ENCODE measurements at places on chromosomes 6 and 20.
A peak's percentile ranks its signal among the peaks of the same experiment; 100 is the strongest.

DNA sequence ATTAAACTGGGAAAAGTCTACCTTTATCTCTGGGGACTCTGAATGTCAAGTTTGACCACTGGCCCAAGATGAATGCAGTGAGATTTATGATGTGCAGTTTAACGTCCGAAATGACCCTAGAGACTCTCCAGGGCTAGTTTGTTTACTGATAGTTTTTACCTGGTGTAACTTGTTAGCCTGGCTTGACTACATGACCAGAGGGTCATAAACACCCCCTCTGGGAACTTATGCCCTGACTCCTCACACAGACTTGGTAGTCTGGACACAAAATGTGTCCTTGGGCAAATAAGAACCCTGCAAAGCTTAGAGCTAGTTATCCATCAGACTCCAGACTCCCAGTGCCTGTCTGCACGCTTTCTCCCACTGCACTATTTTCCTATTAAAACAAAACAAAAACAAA is 606.5 kb downstream of the HACE1 start:
- no peak for DNase-seq

DNA sequence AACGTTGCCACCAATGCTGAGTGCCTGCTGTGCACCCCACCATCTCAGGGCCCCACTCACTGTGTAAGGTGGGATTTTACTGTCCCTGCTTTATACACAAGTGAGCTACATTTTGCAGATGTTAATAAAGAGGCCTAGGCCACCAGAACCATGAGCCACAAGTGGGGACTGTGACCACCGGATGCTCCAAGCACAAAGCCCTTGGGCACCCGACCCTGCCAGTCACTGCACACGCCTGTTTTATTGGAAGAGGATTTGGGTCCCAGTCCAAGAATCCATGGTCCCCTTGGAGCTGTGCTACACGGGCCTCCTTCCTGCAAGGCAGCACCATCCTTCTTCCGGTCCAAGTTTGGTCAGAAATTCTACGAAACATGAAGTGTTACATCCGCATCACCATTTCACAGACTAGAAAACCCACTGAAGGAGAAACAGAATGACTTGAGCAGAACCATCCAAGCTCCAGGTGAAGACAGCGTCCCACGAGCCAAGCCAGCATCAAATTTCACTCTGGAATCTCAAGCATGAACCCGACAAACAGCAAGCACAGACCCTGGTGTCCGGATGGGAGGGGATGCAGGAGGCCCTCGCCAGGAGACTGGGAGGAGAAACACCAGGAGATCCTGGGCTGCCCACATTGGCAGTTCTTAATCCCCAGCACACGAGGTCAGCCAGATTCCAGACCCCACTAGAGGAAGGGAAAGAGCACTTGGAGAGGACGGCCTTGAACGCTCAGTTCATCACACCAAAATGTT is 226.9 kb downstream of the DLL1 start:
- DNase-seq = no peak

- no peak for DNase-seq
Observed at GRCh38 chr6:3438190-3439167, 18.4 kb downstream of the SLC22A23 start.

- DNase-seq = no peak
Observed at GRCh38 chr6:64983089-64983488, 723.9 kb downstream of the EYS start.

- no peak for DNase-seq
Observed at GRCh38 chr6:139625081-139625939, 250.9 kb upstream of the CITED2 start.

GRCh38 chr6:109358204-109358603 is 24.1 kb downstream of the CD164 start:
- no peak for DNase-seq

DNA sequence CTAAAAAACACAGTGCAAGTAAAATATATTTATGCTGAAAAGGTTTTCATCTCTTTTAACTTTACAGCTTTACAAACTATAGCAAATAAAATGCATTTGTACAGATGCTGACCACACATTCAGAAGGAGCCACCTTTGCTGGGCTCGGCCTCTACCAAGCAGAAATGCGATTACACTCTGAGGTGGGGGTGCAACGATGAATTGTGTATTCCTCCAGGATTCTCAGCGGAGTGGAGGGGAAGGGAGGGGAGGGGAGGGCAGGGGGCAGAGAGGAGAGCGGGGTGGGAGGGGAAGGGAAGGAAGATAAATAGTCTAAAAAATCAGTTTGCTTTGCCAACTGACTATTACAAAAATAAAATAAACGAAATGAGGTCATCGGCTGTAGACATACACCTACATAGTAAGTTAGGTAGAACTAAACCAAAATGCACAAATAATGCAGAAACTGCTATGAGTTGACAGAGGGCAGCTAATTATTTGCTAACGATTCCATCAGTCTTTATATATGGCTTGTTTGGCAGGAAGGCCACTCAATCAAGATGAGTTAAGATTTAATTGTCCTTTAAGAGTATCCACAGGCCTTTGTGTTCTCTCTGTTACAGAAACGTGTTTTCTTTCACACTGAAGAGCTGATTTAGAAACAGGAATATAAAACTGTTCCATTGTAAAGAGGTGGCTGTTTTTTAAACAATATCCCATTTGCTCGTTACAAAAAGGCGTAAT is 90.1 kb downstream of the TAF4 start:
- no peak for DNase-seq

GRCh38 chr6:141451181-141451510 is 681.6 kb upstream of the GJE1 start:
- no peak for DNase-seq

GRCh38 chr6:163943607-163944385 is 529.3 kb downstream of the QKI start:
- peak; percentile 58 for DNase-seq

DNA sequence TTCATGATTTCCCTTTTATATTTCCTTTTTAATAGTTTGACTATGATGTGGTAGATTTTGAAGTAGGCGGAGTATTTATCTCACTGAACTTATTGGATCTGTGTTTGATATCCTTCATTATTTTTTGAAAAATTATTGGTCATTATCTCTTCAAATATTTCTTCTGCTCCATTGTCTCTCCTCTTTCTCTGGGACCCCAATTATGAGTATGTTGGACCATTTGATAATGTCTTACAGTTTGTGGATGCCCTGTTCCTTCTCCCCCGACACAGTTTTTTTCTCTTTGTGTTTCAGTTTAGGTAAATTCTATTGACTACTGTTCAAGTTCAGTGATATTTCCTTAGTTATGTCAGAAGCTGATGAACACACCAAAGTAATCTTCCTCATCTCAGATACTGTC is 49.4 kb upstream of the COL10A1 start:
- DNase-seq = no peak

GRCh38 chr6:32785781-32786533 is 22.6 kb upstream of the HLA-DQB2 start:
- DNase-seq = peak; percentile 41

DNA sequence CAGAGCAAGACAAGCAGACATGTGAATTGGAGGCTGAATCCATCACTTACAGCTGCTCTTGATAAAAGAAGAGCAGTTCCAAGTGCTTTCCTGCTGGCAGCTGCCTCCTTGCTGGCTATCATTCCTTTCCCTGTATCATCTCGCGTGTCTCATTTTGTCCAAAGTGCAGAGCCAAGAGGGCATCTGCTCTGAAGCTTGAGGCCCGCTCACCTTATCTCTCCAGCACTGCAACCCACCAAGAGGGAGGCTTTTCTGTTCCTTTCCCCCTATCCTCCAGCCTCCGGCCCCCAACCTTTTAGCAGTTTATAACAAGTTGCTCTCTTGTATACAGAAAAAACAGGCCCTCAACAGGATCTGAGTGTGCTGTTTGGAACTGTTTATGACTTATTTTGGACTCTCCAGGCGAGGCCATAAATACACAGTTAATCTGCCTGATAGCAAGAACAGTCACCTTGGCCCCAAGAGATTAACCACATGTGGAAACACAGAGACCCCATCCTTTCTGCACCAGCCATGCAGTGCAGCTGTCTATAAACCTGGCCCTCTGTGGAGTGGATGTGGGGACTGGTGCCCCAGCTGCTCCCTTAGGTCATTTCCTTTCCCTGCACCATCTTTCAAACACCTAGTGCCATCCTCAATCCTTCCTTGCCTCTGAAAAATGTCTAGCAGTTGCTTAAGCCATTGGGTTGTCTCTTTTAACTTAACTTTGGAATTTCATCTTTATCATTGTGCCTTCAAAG is 172.5 kb upstream of the FERMT1 start:
- DNase-seq = peak; percentile 1

DNA sequence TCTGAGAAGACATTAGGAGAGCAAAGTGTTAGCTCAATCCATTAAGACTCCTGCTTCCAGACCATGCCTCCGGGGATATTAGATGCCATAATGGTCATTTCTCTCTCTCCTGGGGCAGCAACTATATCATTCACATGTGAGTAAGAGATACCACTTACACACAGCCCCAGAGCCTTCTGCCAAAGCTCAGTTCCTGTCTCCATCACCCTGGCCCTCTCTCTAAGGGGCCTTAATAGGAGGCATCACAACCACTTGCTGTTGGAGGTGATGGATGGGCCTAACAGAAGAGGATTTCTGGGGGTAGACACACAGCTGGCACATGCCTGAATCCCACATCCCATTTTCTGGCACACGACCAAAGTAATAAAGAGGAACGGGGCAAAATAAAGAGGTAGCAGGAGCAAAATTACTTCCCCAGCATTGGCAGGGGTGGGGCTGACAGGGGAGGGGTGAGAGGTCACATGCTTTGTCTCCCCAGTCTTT is 34.0 kb upstream of the VSTM2L start:
- DNase-seq = no peak

- no peak for DNase-seq
Observed at GRCh38 chr6:6695625-6696276, 107.2 kb downstream of the LY86 start.

DNA sequence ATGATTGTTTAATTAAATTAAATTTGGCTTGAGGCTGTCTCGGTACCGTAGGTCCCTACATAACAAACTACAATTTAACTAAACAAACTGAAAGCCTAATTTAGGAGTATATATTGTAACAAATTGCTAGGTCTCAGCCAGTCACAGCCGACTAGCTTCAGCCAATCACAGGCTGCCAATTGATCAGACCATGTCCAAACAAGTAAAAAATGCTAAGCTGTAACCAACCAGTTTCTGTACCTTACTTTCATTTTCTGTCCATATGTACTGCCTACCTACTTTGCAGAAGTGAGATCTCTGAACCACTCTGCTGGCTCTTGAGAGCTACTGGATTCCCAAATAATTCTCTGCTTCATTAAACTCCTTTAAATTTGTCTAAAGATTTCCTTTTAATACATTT is 648.0 kb upstream of the GJE1 start:
- DNase-seq = no peak

DNA sequence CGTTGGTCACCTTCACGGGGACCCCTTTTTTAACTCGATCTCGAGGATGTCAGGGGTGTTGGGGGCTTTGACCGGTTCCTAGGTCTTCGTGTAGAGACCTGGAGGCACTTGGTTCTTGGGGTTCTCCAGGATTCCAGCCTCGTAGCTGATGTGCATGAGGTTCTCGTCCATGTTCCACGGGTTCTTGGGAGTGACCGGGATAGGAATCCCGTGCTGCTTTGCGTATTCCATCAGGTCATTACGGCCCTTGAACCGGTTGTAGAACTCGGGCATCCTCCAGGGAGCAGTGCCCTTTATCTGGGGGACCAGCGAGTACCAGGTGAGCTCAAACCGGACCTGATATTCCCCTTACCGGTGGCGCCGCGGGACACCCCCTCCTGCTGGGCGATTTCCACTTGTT is 88.0 kb upstream of the RIPOR2 start:
- no peak for DNase-seq

DNA sequence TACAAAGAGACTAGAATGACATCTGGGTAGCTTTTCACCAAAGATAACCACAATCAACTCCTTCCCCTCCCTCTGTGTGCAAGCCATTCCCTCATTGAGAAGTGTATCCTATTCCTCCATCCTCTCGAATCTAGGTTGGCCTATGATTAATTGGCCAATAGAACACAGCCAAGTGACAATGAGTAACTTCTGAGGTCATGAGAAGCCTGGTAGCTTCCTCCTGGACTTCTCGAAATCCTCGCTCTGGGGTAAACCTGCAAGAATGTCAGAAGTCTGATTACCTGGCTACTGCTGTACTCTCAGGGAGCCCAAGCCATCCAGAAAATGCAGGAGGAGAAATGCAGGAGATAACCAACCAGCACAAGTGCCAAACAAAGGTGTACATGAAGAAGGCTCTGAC is 13.1 kb downstream of the ARHGAP18 start:
- DNase-seq = no peak

GRCh38 chr20:58398254-58398653 is 9.2 kb downstream of the VAPB start:
- no peak for DNase-seq

- DNase-seq = no peak
Observed at GRCh38 chr6:32885698-32886286, 31.8 kb downstream of the PSMB9 start.

DNA sequence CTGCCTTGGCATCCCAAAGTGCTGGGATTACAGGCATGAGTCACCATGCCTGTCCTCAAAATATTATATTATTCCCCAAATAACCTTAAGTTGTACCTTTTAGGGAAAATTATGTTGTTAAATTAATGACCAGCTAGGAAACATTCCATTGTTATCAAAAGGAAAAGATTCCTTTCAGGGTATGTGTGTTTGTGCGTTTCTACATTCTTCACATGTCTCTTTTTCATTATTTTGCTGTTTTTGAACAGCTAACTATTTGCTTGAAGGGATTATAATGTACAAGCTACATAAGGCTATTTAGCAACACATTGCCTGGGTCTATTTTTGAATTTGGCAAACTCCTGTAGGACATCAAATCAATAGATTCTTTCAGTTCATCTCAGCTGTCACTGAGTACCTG is 57.1 kb downstream of the GJA1 start:
- DNase-seq = no peak

DNA sequence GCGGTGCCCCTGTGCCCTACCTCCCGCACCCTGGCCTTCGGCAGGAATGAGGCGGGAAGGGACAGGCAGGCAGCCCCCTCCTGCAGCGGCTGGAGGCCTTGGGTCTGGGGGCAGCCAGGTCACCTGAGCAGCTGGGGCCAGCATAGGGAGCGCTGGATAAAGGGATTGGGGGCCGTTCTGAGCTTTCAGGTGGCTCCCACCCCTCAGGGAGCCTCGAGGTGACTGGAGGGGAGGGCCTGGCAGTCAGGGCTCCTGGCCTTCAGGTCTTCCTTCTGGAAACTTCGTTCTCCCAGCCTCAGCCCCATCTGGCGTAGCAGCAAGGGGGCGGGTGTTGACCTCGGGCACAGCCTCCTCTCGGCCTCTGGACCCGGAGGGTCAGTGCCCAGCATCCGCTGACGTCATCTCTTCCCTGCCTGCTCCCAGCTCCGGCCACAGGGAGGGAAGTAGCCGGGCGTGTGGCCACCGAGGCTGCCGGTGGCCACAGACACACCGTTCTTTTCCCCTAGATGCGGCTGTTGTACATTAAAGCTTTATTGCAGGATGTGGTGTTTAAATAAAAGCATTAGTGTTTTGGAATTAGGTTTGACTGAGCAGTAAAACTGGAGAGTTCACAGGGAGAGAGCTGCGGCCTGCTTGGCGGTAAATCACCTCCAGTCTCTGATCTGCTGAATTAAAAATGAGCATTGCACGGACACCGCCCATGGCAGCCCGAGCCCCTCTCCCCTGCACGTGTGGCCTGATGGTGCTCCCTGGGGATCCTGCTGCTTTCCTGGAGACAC is 80.0 kb upstream of the GATA5 start:
- no peak for DNase-seq
